PC-9 (cell line): ENCODE measurements at places on chromosomes 2 and 18. TPM values are rescaled to one million over a fixed set of nuclear protein-coding genes. Genes with fewer than 3 reads are reported as not detected.

DNA sequence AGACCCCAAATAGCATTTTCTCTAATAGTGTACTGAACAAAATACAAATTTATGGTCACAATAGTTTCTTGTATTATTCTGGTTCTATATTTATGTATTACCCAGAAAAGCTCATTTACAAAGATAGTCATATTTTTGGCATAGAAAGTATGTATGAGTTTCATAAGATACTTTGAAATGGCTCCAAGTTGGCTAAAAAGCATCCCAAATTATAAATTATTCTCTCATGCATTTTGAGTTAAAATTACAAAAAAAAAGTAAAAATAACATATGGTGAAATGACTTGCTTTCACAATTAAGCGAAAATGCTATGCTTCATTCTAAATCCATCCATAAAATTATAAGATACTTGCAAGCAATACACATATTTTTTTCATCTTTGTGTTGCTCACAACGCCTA is 530.7 kb downstream of the ZNF804A start:
- DNase-seq = no peak

- peak; percentile 93 for DNase-seq
Measured at GRCh38 chr2:47344890-47345589, 57.9 kb upstream of the MSH2 start.

DNA sequence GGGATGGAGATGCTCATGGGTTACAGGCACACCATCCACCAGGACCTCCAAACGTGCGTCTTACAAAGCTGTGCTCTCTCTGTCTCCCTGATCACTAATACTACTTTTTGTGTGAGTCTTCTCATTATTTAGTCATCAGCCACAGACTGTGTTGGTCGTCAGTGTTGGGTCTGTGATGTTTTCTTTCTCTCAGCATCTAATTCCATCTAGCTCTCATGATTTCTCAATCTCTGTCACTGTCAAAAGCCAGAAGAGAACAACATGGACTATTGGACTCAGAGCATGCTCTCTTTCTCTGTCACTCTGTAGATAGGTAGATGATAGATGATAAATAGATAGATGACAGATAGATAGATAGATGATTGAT is 6.0 kb upstream of the ARL4C start:
- DNase-seq = no peak

DNA sequence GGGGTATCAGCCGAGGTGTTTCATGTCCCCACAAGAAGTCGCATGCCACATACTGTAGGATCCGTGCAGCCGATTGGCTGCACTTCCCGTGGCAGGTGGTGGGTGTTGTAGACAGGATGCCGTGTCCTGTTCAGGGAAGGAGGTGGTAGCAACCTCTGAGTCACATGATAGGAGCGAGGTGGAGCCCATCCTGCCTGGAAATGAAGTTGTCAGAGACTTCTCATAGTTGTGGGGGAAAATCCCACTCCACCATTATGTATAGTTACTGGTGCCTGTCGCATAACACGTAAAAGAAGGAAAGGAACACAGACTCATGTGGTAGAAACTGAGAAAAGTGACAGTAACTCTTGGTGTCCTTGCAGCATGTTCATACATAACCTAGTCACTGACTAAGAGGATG is 91.4 kb upstream of the IL1R2 start:
- DNase-seq = no peak

- no peak for DNase-seq
Measured at GRCh38 chr2:236762628-236763027, 193.0 kb downstream of the ACKR3 start.

GRCh38 chr2:188022389-188022788 is 269.3 kb upstream of the GULP1 start:
- no peak for DNase-seq

- DNase-seq = no peak
Measured at GRCh38 chr2:120972286-120972685, 236.6 kb downstream of the GLI2 start.

DNA sequence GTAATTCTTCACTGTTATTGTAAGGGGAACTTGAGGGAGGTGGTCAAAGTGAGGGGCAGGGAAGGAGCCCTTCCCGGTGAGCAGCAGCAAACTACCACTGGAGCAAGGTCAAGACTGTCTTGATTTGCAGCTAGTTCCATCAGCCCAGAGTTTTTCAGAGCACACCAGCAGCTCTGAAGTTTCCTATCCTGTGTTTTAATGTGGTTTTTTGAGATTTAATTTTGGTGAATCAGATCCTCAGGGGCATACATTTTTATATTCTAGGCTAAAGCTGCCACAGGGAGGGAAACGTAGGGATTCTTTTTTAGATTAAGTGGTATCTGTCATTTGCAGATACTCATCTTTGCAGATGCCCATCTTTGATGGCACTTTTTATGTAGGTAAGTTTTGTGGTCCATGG is 67.1 kb upstream of the KCNE4 start:
- no peak for DNase-seq

GRCh38 chr18:77765468-77765867 is 515.8 kb downstream of the GALR1 start:
- no peak for DNase-seq

DNA sequence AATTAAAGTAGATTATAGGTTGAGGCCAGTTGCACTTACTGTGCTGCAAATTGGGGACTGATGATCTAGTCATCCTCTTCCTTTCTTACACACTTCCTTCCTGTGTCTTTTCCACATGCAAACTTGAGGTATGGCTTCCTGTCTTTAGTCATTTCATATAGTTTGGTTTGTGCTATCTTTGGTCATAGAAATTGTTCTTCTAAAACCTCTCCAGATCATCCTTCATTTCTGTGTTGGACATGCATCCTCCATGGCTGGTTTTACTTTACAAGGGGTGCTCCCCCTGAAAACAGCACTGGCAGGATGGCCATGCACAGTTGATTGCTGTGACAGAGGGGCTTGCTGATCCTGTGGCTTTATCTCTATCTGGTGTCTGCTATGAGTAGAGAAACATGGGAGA is 36.5 kb downstream of the MGAT5 start:
- DNase-seq = no peak

DNA sequence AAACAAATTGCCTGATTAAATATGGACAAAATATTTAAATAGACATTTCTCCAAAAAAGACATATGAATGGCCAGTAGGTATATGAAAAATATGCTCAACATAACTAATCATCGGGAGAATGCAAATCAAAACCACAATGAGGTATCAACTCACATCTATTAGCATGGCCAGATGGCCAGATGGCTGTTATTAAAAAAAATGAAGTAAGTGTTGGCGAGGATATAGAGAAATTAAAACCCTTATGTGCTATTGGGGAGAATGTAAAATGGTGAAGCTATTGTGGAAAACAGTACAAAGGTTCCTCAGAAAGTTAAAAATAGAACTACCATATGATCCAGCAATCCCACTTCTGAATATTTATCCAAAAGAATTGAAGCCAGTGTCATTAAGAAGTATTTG is 272.3 kb upstream of the ZNF804A start:
- DNase-seq = no peak

GRCh38 chr2:49619804-49620203 is 465.5 kb upstream of the FSHR start:
- DNase-seq = no peak

DNA sequence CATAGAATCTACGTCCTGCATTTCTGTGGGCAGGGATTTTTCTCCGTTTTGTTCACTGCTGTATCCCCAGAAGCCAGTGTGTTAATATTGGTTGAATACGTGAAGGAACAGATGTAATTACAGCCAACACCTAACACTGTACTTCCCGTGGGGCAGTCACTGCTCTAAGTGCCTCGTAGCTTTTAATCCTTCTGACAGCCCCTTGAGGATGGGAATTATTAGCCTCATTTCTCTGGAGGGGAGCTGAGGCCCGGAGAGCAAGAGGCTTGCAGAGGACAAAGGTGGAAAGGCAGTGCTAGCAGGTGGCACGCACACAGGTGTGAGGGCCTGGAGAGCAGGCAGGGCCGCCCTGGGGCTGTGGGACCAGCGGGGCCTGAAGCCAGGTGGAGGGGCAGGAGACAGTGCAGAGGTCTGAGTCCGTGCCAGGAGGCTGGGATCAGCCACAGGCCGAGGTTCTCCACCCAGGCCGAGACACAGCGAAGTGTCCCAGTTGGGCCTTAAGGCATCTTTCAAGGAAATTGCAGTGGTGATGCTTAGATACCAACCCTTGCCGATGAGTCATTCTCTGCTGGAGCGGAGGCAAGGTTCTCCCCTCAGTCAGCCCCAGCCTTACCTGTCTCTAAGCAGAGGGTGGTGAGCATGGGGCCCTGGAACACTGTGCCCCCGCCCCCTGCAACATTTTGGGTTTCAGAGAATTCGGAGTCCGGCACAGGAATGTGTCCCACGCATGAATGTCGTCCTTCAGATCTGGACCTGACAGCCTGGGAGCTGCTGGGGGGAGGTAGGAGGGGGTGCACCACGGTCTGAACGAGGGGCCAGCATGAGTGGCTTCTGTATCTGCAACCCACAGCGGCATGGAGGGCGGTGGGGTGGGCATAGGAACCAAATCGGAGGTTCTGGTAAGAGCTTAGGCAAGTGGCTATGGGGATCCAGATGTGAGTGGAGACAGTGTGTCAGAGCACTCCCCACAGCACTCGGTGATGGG is 122.6 kb downstream of the GBX2 start:
- DNase-seq = peak; percentile 95

DNA sequence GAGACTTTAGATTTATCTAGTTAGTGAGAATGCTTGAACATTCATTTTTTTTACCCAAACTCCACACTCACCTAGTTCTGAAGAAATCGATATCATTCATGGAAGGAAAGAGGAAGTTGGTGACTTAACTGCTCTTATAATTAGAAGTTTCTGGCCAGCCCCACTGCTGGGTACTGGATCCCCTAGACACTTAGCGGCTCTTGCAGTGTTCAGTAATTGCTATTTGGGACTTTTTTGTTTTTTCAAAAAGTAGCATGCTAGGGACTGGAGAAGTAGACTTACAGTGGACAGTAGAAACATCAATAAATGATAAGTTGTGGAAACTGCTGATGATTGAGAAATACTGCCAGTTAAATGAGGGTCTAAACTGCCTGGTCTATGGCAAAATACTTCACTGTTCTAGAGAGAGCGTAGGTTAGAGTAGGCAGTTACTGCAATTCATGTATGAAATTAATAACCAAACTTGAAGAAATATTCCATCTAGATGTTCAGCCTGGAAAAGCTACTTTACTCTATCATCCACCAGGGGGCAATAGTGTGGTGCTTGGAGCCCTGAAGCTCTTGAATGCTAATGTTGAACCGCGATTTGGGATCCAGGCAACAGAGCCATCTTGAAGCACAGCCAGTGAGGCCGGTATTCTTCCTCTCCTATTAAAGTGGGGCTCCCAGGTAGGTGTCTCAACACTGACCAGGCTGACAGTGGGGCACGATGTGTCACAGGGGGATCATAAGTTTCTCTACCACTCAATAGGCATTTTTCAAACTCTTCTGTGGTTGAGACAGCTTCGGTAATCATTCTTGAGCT is 146.1 kb upstream of the SESTD1 start:
- DNase-seq = peak; percentile 44

GRCh38 chr2:45732436-45732835 is 81.0 kb downstream of the PRKCE start:
- DNase-seq = no peak

Gene PSMA8
- not detected in 2 replicates for total RNA-seq

Gene CD8A
- total RNA-seq = 0.28 and 0.45 TPM in 2 replicates

Gene MSGN1
- total RNA-seq = not detected in 2 replicates
